GDM1 (cell line): ENCODE measurements at places on chromosomes 6 and 20.

- no peak for DNase-seq
Observed at GRCh38 chr6:154229786-154230185, 126.8 kb downstream of the IPCEF1 start.

GRCh38 chr6:106250953-106251352 is 74.6 kb downstream of the ATG5 start:
- DNase-seq = no peak

DNA sequence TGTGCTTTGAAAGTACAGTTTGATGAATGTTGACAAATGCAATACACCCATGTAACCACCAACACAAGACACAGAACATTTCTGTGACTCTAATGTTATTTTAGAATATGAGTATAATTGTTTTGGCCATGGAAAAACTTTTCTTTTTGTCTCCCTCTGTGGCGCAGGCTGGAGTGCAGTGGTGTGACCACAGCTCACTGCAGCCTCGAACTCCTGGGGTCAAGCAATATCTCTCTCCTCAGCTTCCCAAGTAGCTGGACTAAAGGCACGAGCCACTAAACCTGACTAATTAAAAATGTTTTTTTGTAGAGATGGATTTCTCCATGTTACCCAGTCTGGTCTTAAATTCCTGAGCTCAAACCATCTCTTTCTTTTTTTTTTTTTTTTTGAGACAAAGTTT is 20.3 kb upstream of the BCAS4 start:
- DNase-seq = no peak

DNA sequence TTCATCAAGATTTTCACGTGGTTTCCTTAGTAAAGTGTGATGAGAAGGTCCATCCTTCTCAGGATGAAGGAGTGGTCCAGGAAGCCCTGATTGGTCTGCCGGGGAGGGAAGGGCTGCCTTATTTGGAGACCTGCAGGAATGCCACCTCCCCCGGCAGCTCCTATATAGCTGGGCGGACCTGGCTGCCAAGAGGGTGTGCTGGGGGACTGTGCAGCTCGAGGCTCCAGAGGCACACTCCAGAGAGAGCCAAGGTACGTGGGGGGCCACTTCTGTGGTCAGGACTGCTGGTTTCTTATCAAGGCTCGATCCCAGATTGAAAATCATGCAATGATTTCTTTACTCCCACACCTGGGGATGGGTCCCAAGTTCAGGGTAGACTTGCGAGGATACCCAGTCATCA is at the start of gene PRND:
PRND (plus strand) TSS at position 191 of the 400 bp plus-strand sequence. CDS start 2,643 bp downstream, outside the sequence.
- no peak for DNase-seq

GRCh38 chr6:7432391-7433120 is 42.9 kb downstream of the RIOK1 start:
- DNase-seq = no peak
